ENCODE measurements at places on chromosomes 4 and X.

DNA sequence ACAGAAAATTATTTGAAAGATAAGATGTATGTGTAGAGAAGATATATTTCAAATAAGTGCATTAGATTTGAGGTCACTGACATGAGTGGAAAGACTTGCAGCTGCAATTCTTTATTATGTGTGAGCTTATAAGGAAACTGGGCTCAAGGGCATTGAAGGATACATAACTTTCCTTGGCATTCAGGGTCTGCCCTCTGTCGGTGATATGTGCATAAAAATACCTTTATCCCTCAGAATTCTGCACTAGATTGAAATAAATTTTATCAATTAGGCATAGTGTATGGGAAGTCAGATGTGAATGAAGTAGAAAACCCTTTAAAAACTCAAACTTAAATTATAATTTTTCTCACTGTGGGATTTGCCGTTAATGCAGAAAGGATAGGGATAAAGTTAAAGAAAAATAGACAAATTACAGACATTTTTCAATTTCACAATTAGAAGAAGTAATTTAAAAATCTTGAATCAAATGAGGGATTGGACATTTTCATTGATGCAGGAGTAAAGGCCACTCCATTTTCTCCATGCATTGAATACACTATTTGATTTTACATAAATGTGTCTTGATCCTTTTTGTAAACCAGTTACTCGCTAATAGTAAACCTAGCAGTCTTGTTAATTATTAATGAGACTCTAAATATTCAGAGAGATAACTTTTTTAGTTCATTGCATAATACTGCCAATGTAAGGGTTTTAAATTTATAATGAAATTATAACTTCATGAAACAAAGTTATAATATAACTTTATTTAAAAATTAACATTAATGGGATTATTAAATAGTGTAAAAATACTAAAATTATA is 21.0 kb upstream of the ETNPPL start:
- no peak for DNase-seq

- DNase-seq, result peak; percentile 74
Observed at GRCh38 chrX:46903458-46904242, 8.6 kb upstream of the JADE3 start.

- DNase-seq, result no peak
Observed at GRCh38 chr4:125975861-125976397, 661.2 kb downstream of the FAT4 start.

- DNase-seq, result no peak
Observed at GRCh38 chr4:87079967-87080366, 140.5 kb downstream of the KLHL8 start.

DNA sequence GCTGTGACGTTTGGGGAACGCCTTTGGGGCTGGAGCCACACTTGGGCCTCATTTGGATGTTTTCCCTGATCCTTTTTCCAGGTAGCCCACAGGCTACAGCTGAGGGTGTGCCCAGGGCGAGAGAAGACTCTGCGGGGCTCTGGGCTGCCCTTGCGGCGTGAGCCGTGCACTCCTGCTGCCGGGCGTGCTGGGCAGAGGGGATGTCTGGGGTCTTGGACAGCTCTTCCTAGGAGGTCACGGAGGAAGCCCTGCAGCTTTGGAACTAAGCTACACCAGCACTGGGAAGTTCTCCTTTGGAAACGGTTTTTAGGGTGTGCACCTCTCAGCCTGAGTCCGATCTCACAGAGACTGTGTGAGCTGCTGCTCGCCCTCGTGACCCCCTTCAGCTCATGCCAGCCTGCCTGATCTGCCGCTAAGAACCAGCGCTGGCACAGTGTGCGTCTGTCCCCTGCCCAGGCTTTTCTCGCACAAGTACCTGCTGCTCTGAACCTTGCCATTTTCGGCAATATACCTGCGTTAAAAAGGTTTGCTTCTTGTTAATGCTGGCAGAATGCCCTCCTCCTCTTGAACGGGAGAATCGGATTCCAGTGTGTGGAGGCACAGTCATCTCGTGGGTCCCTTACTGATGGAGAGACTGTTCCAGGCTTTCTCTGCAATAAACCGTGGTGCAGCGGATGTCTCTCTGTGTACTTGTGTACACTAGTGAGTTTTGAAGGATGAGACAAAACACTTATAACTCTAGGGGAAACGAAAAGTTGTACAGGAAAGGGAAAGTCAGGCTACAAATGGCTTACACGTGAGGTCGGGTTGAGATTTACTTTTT is 14.3 kb downstream of the MSANTD1 start:
- DNase-seq, result no peak

- no peak for DNase-seq
Observed at GRCh38 chr4:140018931-140019618, 134.9 kb downstream of the MAML3 start.

DNA sequence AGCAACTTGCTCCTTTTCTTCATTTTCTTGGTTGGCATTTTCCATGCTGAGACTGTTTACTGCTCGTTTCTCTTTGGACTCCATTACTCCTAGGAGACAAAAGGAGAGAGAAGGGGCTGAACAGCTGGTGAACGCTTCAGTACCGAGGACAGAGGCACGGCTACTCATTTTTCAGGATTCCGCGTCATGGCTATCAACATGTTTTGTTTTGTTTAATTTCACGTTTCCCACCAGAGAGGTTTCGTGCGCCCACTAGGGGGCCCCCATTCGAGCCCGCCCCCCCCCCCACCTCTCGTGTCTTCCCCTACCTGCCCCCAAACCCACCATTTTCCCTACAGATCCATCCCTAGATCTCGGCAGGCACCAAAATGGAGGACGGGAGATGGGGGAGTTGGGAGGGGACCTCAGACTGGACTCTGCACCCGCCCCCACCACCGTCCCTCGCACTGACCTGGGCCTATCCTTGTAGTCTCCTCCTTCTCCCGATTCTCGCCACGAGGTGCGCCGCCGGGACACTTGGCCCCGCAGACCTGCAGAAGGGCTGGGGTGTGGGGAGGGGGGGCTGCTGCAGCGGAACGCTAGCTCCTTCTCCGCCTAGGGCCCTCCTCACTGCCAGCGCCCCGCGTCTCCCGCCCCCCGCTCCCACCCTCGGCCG is 653 bp downstream of the BEX1 start:
- no peak for DNase-seq

- peak; percentile 3 for DNase-seq
Observed at GRCh38 chr4:21469438-21470300, 478.9 kb downstream of the KCNIP4 start.

DNA sequence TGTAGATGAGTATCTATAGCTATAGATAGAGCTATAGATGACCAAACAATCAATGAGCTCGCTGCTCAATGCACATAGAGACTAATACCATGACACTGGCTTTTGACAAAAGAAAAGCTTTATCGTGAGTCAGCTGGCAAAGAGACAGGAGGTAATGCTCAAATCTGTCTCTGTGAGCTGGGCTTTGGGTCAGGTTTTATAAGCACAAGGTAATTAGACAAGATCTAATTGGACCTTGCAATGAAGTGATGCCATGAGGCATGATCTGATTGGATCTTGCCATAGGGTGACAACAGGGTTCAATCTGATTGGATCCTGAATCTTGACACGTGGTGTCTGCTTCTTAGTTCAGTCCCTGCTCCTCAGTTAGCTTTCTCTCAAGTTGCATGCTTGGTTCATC is 180.7 kb upstream of the MXRA5 start:
- no peak for DNase-seq

DNA sequence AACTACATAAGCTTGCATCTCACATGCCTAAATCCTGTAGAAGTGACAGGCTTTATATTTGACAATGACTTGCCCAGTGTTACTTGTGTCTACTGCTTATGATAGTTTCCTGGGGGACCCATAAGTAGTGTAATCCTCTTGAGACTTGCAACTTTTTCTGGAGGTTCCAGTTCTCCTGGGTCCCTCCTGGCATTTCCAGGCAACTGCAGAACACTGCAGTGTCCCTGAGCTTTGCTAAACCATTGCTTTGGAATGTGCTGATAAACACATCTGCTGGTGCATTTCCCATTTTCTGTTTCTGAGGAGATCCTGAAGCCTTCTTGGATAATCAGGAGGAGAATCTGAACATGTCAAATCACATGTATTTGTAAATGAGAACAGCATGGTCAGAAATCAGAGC is 82.0 kb downstream of the ANOS1 start:
- no peak for DNase-seq

DNA sequence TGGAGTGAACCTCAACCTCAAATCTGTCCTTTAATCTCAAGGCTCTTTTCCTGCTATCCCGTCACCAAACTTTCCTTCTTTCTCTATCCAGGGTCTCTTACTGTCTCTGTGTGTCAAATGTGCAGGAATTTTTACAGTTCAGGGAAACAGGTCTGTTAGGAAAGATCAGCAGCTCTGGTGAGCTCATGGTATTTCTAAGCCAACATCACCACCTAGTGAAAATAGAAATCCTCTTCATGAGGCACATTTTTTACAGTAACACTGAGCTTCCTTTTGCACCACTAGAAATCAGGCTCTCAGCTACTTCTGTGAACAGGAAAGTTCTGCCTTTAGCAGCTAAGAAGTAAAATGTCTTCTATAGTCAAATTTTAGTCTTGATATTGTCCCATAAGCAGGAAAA is 39.6 kb downstream of the NUDT11 start:
- DNase-seq, result no peak

- DNase-seq, result no peak
Observed at GRCh38 chr4:138775489-138775888, 240.1 kb upstream of the NOCT start.

DNA sequence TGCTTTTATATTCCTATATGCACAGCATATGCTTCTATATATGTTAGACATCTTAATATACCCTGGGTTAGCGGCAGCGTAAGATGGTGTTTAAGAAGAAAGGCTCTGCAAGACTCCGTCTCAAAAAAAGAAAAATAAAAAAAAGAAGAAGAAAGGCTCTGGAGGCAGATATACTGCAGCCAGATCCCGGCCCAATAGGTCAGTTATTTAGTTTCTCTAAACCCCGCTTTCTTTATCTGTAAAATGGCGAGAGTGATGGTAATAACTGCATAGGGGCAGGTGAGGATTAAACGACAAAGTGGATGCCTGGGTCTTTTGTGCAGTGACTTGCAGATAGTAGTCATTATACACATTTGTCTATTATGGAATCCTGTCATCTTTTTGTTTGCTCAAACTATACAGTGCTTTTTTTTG is 115.2 kb downstream of the NAA11 start:
- DNase-seq, result no peak

DNA sequence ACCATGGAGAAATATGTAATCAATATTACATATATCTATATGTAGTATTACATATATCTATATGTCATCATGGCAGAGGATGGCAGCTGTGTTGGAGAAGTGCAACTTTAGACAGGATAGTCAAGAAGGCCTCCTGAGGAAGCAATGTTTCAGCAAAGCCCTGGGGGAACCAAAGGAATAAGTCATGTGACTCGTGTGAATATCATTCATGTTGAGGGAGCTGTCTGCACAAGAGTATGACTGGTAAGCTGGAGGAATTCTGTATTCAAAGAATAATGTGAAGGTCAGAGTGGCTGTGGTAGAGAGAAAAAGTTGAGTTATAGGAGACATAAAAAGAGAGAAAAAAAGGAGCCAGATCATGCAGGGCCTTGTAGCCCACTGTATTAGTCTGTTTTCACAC is 92.9 kb upstream of the EDNRA start:
- DNase-seq, result no peak

DNA sequence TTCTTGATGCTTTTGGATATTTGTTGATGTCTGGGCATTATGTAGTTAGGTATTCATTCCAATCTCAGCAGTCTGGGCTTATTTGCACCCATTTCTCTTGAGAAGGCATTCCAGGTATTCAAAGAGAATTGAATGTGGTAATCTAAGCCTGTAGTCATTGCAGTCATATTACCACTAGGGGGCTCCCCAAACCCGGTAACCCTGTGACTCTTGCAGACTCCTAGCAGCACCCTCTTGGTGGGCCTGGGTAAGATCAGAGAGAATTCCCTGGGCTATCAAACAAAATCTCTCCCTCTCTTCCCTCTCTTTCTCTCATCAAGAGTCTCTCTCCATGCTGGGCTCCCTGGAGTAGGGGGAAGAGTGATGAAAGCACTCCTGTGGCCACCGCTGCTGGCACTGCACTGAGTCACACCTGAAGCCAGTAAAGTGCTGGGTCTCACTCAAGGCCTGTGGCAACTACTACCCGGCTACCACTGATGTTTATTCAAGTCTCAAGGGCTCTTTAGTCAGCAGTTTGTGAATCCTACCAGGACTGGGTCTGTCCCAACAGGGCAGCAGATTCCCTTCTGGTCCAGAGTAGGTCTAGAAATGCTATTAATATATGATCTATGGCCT is 187.7 kb upstream of the NUDT10 start:
- DNase-seq, result peak; percentile 66

GRCh38 chr4:145170223-145170622 is 10.2 kb downstream of the OTUD4 start:
- no peak for DNase-seq

GRCh38 chr4:70993181-70994068 is at the start of gene DCK:
Gene DCK, plus strand, starts transcription at chr4:70993649. Its CDS starts 187 bp downstream, at chr4:70993836.
- peak; percentile 95 for DNase-seq

- DNase-seq, result no peak
Observed at GRCh38 chr4:78168029-78168428, 110.9 kb downstream of the FRAS1 start.

DNA sequence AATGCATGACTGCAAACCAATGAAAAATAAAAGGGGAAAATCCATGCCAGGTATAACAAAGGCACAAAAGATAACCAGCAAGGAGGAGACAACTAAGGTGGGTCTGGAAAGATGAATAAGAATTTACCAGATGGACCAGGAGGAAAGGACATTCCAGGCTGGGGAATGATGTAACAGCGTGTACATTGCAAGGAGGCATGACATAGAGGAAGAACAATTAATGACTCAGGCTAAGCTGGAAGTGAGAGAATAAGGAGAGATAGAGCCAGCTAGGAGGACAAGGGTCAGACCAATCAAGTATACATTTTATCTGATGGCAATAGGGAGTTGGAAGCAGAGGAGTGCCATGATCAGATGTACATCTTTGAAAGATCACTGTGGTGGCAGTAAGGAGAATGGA is 57.0 kb downstream of the MTMR8 start:
- no peak for DNase-seq

- peak; percentile 55 for DNase-seq
Observed at GRCh38 chrX:155819966-155820491, 61.1 kb upstream of the VAMP7 start.

GRCh38 chr4:149912000-149912399 is 96.4 kb upstream of the IQCM start:
- DNase-seq, result no peak

DNA sequence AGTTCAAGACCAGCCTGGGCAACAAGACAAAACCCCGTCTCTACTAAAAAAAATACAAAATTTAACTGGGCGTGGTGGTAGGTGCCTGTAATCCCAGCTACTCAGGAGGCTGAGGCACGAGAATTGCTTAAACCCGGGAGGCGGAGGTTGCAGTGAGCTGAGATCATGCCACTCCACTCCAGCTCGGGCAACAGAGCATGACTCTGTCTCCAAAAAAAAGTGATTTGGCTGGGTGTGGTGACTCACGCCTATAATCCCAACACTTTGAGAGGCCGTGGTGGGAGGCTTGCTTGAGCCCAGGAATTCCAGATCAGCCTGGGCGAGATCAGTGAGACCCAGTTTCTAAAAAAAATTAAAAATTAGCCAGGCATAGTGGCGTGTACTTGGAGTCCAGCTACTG is 4.1 kb downstream of the OPHN1 start:
- DNase-seq, result no peak

- no peak for DNase-seq
Observed at GRCh38 chr4:80685214-80685613, 345.3 kb upstream of the BMP3 start.

- DNase-seq, result peak; percentile 78
Observed at GRCh38 chrX:74015379-74016019, 288.5 kb upstream of the ZCCHC13 start.

GRCh38 chr4:62262676-62263075 is 1062.5 kb downstream of the ADGRL3 start:
- DNase-seq, result no peak

Data from activated CD4-positive, alpha-beta T cell treated with anti-CD3 and anti-CD28 coated beads, Interleukin-10, Interleukin-2, amounts not matched to agents 100 ng/mL and 50 ng/mL, durations not matched to agents 16 hours and 8 hours (primary cell).